Stimulated activated CD8-positive, alpha-beta memory T cell treated with anti-CD3 and anti-CD28 coated beads, Interleukin-4, amount 100 ng/mL, for 1 hour (primary cell): ENCODE measurements at places on chromosomes 3 and 15.

GRCh38 chr3:94612631-94613030 lies 549.8 kb downstream of the NSUN3 start:
- DNase-seq = no peak

DNA sequence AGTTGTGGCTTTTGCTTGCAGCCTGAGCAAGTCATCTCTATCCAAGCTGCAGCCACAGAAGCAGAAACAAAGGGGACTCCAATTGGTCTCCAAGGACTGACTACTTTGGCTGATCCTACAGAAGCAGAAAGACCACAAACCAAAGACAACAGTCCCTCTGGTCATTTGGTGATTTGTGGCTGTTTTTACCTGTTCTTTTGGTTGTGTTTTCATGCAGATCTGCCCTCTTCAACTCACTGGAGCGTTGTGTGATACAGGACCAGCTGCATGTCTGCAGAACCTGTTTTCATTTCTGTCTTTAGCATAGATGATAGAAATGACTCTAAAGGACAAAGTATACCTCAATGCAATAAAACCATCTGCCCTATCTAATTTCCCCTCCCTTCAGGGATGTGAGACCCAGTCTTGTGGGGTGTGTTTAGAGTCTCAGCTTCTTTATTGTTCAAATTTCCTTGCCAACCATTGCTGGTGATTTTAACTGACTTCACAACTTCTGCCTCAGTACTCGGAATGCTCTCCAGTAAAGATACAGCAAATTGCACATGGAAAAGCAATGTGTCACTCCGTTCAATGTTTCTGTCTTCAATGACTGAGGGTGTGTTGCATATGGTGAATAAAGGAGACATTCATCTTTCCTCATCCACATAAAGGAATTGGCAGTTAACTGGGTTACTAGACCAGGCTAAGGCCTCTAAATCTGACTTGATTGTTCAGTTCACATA lies 48.9 kb upstream of the SLC7A14 start:
- DNase-seq = no peak

DNA sequence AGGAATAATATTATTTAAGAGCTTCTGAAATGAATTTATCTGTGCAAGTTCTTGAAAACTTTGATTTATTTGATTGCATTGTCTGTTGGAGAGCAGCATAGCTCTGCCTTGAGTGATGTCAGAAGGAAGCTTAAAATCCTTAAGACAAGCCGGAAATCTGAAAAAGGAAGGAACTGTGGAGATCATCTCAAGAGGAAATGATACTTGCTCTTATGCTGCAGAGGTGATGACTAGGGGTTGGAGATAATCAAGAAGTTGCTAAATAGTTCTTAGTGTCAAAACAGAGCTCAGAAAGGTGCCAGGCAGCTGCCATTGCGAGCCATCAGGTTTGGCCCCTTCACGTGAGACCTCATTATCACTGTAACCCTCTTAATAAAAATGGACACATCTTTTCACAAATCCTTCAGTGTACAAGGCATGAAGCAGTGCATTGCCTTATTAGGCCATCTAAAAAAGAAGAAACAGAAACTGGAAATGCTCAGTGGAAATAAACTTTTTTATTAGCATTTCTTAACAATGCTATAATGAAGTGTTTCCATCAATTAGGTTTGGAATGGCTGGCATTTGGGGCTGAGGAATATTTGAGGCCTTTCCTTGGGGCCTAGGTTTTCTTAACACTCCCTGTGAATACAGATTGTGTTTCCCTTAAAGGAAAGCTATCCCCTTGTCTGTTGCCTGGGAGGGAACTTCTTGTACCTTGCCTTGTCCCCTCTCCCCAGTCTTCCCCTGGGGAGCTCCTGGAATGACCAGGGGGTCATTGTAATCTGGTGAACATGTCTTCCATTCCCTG lies 34.5 kb upstream of the VILL start:
- DNase-seq = no peak

DNA sequence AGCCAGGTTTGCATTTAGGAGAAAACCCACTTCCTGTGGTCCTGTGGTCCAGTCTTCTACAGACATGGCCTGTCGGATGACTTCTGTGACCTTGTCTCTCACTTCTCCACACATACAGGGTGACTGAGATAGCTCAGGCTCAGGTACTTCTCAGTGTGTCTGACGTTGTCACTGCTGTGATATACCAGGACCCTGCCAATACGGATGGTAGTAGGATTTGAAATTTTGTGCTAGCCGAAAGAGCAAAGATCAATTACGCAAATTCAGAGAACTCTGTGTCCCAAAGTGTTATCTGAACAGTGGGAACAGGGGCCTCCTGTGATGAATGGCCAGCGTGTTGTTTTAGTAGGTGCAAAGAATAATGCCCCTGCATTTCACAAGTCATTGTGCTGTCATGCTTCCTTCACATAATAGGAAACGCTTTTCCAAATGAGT lies 128.9 kb downstream of the MCTP2 start:
- no peak for DNase-seq

DNA sequence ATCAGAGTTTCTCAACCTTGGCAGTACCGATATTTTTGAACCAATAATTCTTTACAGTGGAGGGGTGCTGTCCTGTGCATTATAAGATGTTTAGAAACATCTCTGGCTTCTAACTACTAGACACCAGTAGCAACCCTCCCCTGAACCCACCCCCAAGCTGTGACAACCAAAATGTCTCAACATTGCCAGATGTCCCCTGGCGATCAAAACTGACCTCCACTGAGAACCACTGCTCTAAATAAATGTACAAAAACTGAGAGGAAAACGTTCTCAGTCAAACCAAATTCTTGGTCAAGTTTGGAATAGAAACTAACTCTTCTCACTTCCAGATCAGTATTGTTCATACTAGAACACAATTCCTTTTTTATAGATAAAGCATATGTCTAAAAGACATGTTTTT lies 58.5 kb downstream of the GPR160 start:
- no peak for DNase-seq

- DNase-seq = no peak
These were observed 89.9 kb upstream of the TSPAN3 start for GRCh38 chr15:77160562-77161478.

GRCh38 chr15:26724381-26725150 lies 48.3 kb downstream of the GABRB3 start:
- DNase-seq = no peak

GRCh38 chr3:189982321-189982945 lies 138.3 kb downstream of the P3H2 start:
- no peak for DNase-seq

DNA sequence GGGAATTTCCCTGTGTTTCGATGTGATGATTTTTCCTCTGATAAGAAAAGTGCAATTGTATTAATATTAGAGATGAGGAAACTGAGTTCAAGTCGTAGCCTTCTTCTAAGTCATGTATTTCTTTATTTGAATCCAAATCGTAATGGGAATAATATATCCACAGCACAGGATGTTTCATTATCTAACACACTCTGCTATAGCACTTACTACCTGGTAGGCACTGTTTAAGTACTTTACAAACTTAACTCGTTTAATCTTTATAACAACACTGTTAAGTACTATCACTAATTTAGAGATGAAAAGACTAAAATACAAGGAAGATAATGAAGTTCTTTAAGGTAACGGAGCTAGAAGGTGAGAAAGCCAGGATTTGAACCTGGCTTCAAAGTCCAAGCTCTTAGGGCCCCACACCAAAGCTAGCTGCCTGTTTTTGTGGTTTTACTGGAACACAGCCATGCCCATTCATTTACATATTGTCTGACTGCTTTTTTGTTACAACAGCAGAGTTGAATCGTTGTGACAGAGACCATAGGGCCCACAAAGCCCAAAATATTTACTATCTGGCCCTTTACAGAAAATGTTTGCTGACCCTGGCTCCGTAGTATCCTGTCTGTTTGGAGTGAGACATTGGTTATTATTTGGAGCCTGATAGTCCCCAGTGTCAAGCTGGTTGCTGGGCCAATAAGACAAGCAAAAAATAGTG lies 9.6 kb upstream of the ATP13A3 start:
- no peak for DNase-seq

- DNase-seq = no peak
These were observed 256.2 kb upstream of the IL12A start for GRCh38 chr3:159732172-159733111.

GRCh38 chr15:63915209-63915872 lies 81.6 kb upstream of the HERC1 start:
- DNase-seq = no peak

DNA sequence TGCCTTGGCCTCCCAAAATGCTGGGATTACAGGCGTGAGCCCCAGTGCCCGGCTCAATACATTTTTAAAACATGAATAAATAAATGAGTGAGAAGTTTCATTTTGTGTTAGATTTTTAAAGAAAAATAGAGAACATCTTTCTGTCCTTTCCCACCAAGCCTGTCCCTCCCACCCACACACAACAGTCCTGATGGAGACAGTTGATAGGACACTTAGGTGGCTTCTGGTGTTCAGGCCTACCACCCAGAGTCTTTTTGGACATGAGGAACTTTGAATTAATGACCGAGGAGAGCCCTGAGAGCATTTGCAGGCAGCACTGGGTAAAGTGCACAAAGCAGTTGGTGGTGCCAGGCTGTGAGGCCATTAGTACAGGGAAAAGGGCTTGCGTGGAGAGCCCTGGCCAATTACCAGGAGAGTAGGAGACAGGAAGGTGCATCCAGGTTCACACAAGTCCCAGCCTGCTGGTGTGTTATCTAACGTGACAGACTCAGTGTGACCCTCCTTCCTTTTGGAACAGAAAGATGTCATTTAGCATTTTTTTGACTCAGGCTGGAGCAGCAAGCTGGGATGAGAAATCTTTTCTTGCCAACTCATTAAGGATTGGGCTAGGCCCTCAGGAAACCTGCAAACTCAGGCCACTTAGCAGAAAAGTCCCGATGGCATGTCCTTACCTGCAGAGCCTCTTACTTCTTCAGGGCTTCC lies 103.6 kb downstream of the PDCD6IP start:
- DNase-seq = no peak
